ENCODE measurements at places on chromosomes 16 and 17. TPM values are rescaled to one million over a fixed set of nuclear protein-coding genes. Genes with fewer than 3 reads are reported as not detected.
A peak's percentile ranks its signal among the peaks of the same experiment; 100 is the strongest.

- no peaks in the 10 kb centered on the region for H3K36me3 ChIP-seq
- no peaks in the 10 kb centered on the region for H3K27me3 ChIP-seq
- no peak overlapping the region for H3K4me3 ChIP-seq
- no peak overlapping the region for H3K27ac ChIP-seq
- peaks cover under 1% of the 10 kb centered on the region for H3K4me1 ChIP-seq
- DNase-seq, result no peak
Observed at GRCh38 chr17:32623196-32623595, 136.4 kb downstream of the CDK5R1 start.

DNA sequence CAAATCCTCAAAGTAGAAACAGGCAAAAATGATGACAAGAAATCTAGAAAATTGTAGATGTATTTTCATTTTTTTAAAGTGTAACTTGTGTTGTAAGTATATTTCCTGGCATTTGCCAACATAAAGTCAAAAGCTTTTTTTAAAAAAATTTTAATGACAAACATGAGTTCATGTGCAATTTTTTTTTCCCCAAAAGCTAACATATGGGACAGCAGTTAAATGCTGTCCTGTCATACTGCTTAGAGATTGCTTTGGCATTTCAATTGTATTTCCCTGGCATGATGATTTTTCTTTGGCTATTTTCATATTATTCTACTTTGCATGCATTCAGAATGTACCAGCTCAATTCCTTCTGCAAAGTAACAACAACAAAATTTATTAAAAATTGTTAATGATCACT, 24.5 kb upstream of the CPPED1 start:
- H3K4me1 ChIP-seq, result no peaks in the 10 kb centered on the region
- H3K36me3 ChIP-seq, result no peaks in the 10 kb centered on the region
- no peak overlapping the region for H3K4me3 ChIP-seq
- no peak overlapping the region for H3K27ac ChIP-seq
- no peak for DNase-seq
- H3K27me3 ChIP-seq, result peaks cover 69% of the 10 kb centered on the region

- no peak overlapping the region for H3K27ac ChIP-seq
- H3K27me3 ChIP-seq, result no peaks in the 10 kb centered on the region
- no peak overlapping the region for H3K4me3 ChIP-seq
- H3K36me3 ChIP-seq, result peaks cover 44% of the 10 kb centered on the region
- no peak for DNase-seq
- H3K4me1 ChIP-seq, result no peaks in the 10 kb centered on the region
Observed at GRCh38 chr17:67171560-67171959, 73.4 kb downstream of the HELZ start.

- no peak overlapping the region for H3K27ac ChIP-seq
- H3K36me3 ChIP-seq, result no peaks in the 10 kb centered on the region
- H3K27me3 ChIP-seq, result peaks cover 74% of the 10 kb centered on the region
- peak; percentile 25 for DNase-seq
- peak overlapping the region; percentile 62 for H3K4me3 ChIP-seq
- H3K4me1 ChIP-seq, result peaks cover 9% of the 10 kb centered on the region
Observed at GRCh38 chr17:35460354-35460851, 11.8 kb upstream of the SLFN13 start.

CASKIN2 gene
- 34.3 TPM for total RNA-seq
